ENCODE measurements at places on chromosomes 12 and 14.

GRCh38 chr14:75138492-75138891 lies 11.6 kb upstream of the NEK9 start:
- no peak for DNase-seq

GRCh38 chr14:51395361-51395849 lies 155.4 kb downstream of the TMX1 start:
- DNase-seq = peak; percentile 2

- peak; percentile 54 for DNase-seq
Measured at GRCh38 chr12:62435303-62436163, 31.1 kb upstream of the MON2 start.

DNA sequence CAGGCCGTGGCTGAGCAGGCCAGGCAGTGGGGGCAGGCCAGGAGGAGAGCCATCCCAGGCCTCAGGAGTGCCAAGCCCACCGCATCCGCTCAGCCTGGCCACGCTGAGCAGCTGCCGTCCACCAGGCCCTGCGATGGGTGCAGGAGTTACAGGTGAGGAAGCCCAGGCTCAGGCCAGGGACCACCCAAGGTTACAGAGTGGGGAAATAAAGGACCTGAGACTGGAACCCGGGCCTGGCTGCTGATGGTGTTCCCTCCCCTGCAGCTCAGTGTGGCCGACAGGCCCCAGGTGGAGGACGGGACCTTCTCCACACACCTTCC lies 49.0 kb upstream of the DIO3 start:
- DNase-seq = no peak

DNA sequence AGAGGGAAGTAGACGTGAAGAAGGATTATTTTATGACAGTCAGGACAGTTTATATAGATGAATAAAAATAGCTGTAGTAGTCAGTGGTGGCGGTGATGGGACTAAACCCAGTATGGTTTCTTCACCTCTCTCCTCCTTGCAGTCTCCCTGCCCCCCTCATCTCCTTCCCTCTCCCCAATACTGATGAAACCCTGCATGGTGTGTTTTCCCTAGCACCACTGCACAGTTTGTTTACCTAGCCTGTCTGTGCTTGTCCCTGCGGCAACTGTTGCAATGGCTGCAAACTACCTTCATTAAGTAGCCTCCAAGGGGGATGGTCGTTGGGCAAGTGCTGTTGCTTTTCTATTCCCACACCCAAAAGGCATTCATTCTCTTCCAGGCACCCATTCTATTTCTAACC lies 14.7 kb downstream of the PCBP2 start:
- DNase-seq = no peak

DNA sequence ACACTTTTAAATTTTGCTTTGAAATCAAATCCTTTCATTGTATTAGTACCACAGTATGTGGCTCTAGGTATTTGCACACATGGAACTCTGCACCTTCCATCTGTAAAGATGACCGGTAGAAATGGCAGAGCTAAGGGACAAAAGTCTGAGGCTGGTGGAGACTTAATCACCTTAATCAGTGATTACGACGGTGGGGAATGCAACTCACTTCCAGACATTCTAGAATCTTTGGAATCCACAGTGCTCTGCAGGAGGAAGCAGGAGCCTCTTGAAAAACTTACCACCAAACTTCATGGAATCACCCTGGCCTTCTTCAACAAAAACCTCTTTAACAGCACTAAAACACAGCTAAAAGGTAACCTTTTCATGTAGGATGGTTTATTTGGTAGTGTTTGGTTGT lies 3.9 kb upstream of the DACT1 start:
- DNase-seq = no peak

DNA sequence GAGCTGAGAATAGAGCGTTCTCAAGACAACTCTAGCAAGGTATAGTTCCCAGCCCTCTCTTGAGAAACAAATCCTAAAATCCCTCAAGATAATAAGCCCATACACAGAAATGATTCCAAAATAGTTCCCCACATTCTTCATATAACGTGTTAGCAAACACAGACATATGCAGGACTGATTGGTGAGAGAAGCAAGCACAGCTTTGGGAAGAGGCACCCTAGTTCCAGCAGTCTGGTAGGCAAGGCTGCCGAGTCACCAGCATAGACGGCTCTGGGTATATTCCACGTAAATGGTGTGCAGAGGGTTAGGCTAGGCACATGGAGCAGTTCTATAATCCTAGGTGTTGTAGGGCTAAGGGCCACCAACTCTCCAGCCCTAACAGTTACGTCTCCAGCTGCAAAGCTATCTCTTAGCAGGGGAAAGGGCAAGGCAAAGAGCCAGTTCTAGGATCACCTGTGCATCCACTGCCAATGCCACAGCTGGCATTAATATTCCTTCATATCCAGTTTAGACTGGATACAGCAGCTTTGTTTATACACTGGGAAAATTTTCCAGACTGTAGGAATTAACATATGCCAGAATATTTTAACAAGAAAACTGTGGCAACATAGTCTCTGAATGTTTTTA lies 52.9 kb downstream of the SH2B3 start:
- no peak for DNase-seq

GRCh38 chr12:102413396-102413795 lies 67.0 kb downstream of the IGF1 start:
- no peak for DNase-seq

- DNase-seq = peak; percentile 9
Measured at GRCh38 chr14:55851301-55851700, 266.9 kb upstream of the PELI2 start.

All from midbrain (tissue), 1 donor.